ENCODE measurements at places on chromosomes 6 and 20.

DNA sequence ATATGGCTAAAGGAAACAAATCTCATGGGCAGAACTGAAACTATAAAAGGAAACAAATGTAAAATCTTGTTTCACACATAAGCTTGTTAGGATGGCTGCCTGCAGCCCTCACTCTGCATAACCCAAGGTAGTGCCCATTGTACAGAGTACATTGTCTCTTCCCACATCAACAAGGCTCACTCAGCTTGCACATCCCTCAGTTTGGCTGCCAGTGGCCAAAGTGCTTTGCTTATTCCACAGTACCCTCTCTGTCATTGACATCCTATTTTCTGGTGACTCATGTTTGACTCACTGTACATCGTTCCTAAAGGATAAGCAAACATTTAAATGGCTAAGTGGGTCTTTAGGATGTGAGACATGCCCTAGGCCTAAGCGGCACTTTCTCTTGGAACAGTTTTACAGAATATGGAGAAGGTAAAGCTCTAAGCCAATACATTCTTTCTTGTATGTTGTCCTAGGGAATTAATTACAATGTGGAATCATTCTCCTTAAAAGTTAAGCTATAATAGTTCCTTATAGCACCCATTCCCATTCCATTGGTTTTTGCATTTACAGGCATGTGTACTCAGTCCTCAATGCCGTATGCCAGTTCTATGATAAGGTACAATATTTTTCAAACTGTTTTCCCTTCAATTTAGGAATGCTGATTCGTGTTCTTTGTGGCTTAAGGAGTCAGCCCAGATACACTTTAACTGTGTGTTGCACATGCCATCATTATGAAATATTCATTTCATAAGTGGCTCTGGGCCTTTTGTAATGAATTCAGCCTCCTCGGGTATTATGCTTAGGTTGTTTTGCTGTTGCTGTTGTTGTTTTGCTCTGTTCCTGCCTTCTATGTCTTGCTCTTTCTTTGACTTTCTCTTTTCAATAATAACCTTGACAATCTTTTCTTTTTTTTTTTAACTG, 5.5 kb downstream of the ANKEF1 start:
- no peak for DNase-seq

DNA sequence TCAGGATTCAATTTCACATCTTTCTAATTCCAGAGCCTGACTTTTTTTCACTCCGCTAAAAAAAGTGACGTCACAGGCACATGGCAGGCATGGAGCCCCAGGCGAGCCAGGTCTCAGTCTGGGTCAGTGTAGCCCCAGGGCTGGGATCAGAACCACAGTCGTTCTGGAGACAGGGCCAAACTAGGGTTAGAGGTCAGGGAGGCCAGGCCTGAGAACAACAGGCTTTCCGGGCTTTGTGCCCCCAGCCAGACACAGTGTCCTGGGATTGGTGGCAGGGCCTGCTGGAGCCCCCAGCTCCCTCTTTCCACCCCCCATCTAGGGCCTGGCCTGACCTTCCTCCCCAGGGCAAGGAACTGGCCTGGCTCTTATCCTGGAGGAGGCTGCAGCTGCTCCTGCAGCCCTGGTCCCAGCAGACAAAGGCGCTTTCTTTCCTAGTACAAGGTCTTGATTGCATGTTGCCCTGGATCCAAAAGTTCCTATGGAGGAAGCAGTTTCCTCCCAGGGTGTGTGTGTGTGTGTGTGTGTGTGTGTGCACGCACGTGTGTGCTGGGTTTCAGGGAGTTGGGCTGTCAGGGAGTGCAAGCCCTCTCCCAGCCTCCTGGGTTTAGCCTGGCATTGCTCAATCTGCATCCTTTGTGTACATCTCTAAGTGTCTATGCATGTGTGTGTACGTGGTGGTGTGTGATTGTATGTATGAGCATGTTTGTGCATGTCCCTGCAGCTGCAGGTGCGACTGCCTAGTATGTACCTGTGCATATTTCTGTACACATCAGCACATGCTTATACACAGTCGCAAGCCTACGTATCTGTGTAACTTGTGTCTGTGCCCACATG, 26.5 kb upstream of the EMILIN3 start:
- no peak for DNase-seq

- no peak for DNase-seq
Measured at GRCh38 chr6:156657296-156657695, 119.9 kb upstream of the ARID1B start.

DNA sequence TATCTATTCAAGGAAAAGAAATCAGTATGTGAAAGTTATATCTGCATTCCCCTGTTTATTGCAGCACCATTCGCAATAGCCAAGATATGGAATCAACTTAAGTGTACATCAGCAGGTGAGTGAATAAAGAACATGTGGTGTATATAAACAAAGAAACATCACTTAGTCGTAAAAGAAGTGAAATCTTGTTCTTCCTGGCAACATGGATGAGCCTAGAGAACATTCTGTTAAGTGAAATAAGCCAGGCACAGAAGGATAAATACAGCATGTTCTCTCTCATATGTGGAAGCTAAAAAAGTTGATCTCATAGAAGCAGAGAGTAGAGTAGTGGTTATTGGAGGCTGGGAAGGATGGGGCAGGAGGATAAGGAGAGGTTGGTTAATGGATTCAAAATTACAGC, 287.9 kb upstream of the FERMT1 start:
- DNase-seq = no peak

DNA sequence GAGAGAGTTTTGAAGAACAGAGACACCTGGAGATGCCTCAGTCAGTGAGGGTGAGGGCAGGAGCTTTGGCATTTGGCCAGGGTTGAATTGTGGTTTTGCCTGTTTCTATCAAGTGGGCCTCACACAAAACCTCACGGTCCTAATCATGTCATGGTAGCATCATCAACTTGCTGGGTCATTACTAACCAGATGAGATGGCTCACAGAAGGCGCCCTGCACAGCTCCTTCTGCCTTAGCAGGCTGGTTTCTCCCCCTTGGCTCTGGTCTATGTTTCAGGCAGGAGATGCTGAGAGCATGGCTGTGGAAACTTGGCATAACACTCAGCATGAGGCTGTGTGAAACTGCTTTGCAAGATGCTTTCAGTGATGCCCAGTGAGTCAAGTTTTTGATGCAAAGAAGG, 99.3 kb downstream of the LRRC1 start:
- DNase-seq = peak; percentile 47

DNA sequence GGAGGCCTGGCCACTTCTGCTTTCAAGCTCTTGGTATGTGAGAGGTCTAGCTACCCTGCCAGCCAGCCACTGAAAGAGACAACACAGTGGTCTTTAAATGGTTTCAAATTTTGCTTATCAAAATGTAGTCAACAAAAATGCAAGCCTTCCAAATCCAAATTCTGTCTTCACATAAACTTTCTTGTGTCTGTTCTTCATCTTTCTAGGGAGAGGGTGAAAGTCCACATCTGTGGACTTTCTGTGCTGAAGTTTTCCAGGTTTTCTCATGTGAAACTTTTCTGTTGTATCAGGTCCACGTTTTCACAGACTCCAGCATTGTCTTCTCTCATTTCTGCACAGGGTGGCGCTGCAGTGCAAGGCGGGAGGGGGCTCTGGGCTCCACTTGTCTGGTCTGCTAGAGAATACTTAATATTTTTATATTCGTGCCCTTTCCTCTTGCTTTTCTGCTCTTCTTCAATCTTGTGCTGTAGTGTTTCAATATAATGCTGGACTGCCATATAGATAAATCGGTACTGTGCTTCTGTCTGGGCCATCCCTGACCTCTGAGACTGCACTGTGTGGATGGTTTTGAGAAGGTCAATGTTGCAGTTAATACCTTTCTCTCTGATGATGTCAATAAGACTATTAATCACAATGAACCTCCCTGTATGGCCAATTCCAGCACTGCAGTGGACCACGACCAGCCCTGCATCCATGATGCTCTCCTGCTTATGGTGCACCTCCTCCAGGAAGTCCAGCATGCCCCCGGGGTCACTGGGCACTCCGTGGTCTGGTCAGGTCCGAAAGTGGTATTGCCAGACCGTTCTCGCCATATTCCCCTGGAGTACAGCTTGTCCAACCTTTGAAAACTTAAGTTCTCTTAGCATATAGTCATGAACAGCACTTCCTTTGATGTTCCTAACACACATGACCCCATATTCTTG, 161.6 kb upstream of the TNFAIP3 start:
- DNase-seq = peak; percentile 80

DNA sequence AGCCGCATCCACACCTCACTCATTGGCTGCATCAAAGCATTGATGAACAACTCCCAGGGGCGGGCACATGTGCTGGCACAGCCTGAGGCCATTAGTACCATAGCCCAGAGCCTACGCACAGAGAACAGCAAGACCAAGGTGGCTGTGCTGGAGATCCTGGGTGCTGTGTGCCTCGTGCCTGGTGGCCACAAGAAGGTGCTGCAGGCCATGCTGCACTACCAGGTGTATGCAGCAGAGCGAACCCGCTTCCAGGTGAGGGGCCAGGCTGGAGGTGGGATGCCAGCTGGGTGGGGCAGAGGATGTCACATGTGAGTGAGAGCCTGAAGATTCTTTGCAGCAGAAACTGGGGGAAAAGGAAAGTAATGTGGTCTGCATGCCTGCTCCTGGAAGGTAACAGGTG, 66.7 kb downstream of the MOCS1 start:
- DNase-seq = no peak

DNA sequence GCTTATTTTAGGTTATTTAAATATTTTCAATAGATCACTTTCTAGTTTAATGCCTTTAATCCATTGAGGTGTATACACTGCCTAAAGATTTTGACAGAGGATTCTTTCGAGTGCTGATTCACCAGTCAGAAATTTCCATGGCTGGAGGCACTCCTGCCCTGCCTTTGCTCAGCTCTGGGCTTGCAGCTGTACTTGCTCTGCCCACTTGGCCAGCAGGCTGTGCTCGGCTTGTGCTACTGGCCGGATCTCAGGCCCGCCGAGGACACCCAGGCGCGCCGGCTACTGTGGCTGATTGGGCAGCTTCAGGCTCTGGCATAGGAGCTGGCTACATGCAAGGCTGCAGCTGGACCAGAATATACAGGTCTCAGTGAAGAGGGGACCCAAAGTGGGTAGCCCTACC, 675.1 kb upstream of the MMS22L start:
- no peak for DNase-seq

- no peak for DNase-seq
Measured at GRCh38 chr20:2086177-2086979, 15.2 kb upstream of the STK35 start.

- no peak for DNase-seq
Measured at GRCh38 chr6:82118150-82118562, 129.4 kb downstream of the IBTK start.

- no peak for DNase-seq
Measured at GRCh38 chr6:129184808-129185366, 301.9 kb downstream of the LAMA2 start.

- DNase-seq = no peak
Measured at GRCh38 chr20:11726026-11726425, 191.7 kb upstream of the BTBD3 start.

Data from common myeloid progenitor, CD34-positive (primary cell).